ENCODE measurements at places on chromosomes 5 and 9.

- DNase-seq: peak; percentile 100
Observed at GRCh38 chr9:121201738-121202533, at the start of gene RAB14. Gene RAB14 (minus strand): TSS chr9:121201869. CDS start chr9:121193412, 8,457 bp downstream.

- DNase-seq: no peak
Observed at GRCh38 chr9:119559986-119560385, 190.8 kb upstream of the BRINP1 start.

- DNase-seq: peak; percentile 9
Observed at GRCh38 chr9:19748278-19749126, 40.3 kb downstream of the SLC24A2 start.

DNA sequence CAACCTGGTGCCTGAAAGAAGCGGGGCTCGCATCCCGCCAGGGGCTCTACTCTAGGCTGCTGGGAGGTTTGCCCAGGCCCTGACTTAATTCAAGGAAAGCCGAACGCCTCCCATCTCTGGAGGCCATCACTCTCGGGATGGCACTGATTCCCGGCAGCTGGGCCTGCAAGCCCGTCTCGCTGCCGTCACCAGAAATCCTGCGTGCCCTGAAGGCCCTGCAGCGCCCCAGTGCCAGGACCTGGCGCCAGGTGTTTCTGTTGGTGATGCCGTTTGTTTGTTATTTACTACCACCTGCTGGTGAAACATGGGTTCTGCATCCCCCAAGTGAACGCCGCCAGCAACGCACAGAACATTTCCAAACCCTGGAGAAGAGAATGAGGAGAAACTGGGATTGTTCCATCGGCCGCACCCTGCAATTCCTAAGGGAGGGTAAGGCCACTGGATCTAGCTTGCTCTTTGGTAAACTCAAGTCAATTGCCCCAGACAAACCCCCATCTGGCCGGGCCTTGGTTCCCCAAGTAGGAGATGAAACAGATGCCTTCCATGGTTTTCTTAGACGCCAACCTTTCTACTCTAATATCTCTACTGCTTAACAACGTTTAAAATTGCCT is 77.9 kb downstream of the AK8 start:
- peak; percentile 46 for DNase-seq

DNA sequence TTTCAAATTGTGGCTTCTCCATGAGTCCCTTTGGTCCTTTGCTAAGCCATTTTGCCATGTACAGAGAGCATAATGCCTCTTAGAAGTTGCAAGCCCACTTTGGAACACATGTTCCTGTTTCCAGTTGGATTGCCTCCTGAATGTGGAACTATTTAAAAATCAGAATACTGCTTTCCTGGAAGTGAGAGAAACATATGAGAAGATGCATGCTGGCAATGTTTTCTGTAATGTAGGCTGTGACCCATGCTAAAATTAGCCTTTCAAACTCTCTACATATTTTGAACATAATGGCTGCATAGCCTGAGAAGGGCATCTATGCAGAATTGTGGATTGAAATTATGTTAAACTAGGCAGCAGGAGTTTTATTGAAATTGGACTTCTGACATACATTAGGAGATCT is 175.5 kb upstream of the PAPPA start:
- no peak for DNase-seq

DNA sequence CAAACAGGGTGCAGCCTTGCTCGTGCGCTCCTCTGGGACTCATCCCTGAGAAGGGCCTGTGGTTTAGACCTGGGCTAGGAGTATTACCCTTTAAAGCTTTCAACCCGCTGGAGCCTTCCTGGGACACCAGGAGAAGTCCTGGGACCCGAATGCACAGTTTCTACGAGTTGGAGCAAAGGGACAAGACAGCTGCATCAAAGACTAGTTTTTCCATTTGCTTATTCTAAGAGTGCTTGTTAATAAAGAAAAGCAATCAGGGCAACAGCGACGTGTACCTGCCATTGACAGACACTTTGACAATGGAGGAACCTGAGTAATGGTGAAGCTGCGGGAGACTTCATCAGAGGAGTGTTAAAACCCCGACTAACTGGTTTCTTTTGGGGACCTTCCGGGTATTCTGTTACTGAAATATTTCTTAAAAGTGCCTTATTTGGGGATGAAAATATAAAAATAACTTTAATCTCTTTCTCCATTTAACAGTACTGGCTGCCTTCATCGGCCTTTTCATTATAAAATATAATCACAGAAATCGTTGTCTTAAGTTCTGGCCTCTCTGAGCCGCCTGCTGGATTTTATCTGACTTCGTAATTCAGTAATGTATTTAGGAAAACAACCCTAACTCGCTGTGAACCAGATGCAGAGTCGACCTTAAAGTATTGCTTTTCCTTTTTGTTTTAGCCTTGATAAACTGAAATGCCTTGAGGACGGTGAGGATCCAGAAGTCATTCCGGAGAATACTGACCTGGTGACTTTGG is 732 bp downstream of the SNAPC3 start:
- DNase-seq: no peak

GRCh38 chr5:56481428-56482357 is 248.6 kb upstream of the ANKRD55 start:
- peak; percentile 5 for DNase-seq

DNA sequence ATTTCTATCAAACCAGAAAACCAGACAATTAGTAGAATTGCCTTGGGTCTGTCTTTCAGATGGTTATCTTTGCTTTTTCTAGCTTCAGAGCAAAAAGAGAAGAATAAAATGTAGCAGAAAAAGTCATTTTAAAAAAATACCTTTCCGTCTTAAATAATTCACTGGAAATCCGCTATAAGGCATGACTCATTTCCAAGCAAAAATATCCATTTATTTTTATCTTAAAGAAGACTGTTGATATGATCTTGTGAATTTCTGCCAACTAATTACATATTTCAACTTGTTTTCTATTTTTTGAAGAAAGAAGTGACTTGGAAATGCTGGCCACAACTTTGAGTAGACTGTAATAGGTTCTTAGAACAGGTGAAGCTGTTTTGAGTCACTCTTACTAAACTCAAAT is 83.7 kb downstream of the VCAN start:
- DNase-seq: no peak

DNA sequence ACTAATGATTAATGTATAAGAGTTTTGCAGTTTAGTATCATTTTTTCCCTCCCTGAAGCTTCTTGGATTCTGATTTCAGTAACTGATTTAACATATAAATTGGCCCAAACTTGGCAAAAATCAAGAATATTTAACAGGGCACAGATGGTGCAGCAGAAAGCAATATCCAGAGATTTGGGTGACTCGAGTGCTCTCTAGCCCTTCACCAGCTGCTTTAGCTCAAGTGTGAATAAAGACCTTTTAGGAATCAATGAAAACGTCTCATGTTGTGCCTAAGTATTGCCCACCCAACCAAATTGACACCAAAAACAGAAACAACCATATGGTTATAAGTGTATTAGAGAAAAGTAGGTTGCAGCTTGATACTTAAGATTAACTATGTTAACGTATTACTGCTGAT is 933.4 kb upstream of the PTPRD start:
- no peak for DNase-seq

DNA sequence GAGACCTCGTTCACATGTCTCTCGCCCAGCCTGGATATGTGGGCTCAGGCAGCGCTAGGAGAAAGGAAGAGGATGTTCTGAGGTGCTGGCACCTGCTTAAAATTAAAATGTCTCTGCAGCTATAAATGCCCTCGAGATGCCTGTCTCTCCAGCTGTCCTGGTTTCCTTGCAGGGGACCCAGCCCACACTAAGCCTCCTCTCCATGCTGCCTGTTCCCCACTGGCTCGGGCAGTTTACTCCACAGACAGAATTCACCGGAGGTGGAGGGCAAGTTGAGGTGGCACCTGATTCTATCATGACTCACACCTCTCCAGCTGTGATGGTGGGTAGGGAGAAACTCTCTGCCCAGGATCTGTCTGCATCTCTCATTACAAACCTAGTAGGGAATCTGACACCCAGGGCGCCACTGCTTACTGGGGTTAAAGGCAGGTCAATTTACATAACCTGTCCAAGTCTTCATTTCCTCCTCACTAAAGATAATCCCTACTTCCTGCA is 420.9 kb downstream of the SPOCK1 start:
- no peak for DNase-seq

DNA sequence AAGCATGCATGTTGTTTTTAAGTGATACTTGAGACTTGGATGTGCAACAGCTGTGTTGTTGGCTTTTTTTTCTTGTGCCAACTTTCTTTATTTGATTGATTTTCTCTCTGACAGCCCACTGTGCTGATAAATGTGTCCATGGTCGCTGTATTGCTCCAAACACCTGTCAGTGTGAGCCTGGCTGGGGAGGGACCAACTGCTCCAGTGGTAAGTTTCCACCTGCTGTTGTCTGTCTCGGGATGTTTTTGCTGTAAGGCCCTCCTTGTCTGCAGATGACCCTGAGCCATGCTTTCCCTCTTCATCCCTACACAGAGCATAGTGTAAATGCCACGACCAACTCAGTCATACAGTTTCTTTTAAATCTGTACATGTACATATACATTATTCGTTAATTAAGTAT is 79.2 kb downstream of the MEGF10 start:
- DNase-seq: no peak

DNA sequence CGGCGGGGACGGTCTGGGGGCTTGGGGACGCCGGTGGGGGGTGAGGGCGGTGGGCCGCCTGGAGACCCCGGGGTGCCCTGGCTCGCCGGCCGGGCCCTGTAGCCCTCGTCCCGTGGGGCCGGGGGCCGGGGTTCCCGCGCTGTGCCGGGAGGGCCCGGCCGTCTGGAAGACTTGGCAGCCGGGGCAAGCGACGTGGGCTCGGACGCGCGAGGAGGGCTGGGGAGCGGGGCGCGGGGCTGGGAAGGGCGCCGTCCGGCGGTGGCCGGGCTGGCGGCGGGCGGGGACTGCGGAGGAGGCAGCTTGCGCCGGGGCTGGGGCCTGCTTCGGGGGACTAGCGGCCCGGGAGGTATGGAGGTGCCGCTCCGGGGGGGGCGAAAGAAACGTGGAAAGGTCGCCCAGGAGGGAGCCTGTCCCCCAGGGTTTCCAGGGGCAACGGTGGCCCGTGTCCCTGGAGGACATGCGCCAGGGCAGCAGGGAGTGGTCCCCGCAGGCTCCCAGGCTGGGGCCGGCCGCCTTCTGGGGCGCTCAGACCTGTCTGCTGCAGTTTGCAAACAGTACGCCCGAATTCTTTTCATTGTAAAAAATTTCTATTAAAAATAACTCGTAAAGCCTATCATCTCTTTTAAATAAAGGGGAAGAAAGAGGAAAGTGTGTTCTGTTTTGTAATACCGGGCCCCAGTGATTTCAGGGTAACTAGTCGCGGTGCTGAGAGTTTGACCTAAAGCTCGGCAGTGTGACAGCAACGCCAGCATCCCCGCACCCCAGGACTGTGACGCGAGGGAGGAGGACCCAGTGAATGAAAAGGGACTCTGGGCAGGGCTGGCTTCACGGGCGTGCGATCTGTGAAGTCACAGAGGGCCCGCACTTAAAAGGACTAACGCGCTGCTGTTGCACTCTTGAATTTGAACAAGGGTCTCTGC is 752 bp upstream of the ANKH start:
- peak; percentile 37 for DNase-seq
